ENCODE measurements at places on chromosomes 5 and 9. TPM values are rescaled to one million over a fixed set of nuclear protein-coding genes. Genes with fewer than 3 reads are reported as not detected.

GRCh38 chr9:128006332-128006996 is 25.7 kb upstream of the EEIG1 start:
- H3K4me1 ChIP-seq: peaks cover 10% of the 10 kb centered on the region
- DNase-seq: no peak
- H3K27me3 ChIP-seq: no peaks in the 10 kb centered on the region
- H3K4me3 ChIP-seq: no peak overlapping the region

GRCh38 chr5:150993422-150993821 is 27.0 kb upstream of the GPX3 start:
- DNase-seq: no peak
- no peaks in the 10 kb centered on the region for H3K27me3 ChIP-seq
- no peak overlapping the region for H3K4me3 ChIP-seq
- no peaks in the 10 kb centered on the region for H3K4me1 ChIP-seq
- H3K27ac ChIP-seq: no peak overlapping the region
- H3K36me3 ChIP-seq: no peaks in the 10 kb centered on the region

- H3K4me3 ChIP-seq: no peak overlapping the region
- H3K36me3 ChIP-seq: peaks cover 7% of the 10 kb centered on the region
- peak; percentile 71 for DNase-seq
- no peaks in the 10 kb centered on the region for H3K27me3 ChIP-seq
- H3K4me1 ChIP-seq: peaks cover 1% of the 10 kb centered on the region
Observed at GRCh38 chr9:123642291-123643278, 286.6 kb downstream of the CRB2 start.

DNA sequence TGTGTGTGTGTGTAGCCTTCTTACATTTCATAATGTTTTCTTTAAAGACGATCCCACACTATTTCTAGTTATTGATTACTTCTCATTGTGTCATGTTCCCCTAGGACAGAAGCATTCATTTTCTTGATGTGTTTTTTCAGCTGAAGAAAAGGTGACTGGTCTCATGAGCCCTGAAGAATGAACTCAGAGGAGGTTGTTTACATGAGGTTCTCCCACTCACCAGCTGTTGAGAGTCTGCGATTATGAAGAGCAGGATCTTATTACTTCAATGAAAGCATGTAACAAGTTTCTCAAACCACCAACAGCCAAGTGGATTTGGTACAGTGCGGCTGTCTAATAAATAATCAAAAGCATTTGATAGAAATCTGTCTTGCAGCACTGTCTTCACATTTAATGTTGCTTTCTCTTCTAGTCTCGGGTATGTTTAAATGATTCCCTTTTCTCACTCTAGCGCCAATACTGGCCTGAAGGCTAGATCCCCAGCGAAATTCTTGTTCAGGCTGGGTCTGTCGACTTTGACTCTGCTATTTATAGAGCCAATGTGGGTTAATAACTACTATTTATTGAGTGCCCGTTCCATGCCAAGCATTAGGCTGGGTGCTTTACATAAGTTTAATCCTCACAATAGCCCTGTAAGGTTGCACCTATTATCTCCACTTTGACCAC is 9.6 kb upstream of the FSD1L start:
- no peaks in the 10 kb centered on the region for H3K36me3 ChIP-seq
- peaks cover under 1% of the 10 kb centered on the region for H3K4me1 ChIP-seq
- DNase-seq: no peak
- no peak overlapping the region for H3K4me3 ChIP-seq
- no peaks in the 10 kb centered on the region for H3K27me3 ChIP-seq

- H3K36me3 ChIP-seq: no peaks in the 10 kb centered on the region
- no peaks in the 10 kb centered on the region for H3K27me3 ChIP-seq
- H3K4me1 ChIP-seq: no peaks in the 10 kb centered on the region
- H3K4me3 ChIP-seq: no peak overlapping the region
- DNase-seq: no peak
Observed at GRCh38 chr5:106825374-106825773, 845.4 kb downstream of the EFNA5 start.

- no peak overlapping the region for H3K27ac ChIP-seq
- DNase-seq: no peak
- peaks cover 31% of the 10 kb centered on the region for H3K36me3 ChIP-seq
- no peaks in the 10 kb centered on the region for H3K27me3 ChIP-seq
- no peak overlapping the region for H3K4me3 ChIP-seq
Observed at GRCh38 chr5:138757061-138757776, 4.0 kb downstream of the CTNNA1 start.

DNA sequence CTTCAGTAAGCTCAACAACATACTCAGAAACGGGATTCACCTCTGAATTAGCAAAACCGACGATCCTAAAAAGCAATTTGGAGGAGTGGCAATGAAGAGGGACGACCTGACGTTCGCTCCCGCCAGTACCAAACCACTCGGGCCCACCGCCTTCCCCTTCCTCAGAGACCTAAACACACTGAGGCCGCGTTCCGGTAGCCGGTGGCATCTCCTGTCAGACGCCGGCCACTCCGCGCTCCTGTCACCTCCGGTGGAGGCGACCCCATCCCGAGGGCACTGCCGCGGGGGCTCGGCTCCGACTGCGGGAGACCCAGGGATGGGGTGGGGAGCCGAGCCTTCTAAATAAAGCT is 617 bp downstream of the PPP6C start:
- H3K27ac ChIP-seq: peak overlapping the region; percentile 82
- H3K4me3 ChIP-seq: peak overlapping the region; percentile 97
- peaks cover 2% of the 10 kb centered on the region for H3K36me3 ChIP-seq

GRCh38 chr5:1366514-1366913 is 21.6 kb upstream of the CLPTM1L start:
- no peaks in the 10 kb centered on the region for H3K4me1 ChIP-seq
- no peak overlapping the region for H3K4me3 ChIP-seq
- H3K27ac ChIP-seq: no peak overlapping the region
- DNase-seq: no peak
- no peaks in the 10 kb centered on the region for H3K36me3 ChIP-seq

DNA sequence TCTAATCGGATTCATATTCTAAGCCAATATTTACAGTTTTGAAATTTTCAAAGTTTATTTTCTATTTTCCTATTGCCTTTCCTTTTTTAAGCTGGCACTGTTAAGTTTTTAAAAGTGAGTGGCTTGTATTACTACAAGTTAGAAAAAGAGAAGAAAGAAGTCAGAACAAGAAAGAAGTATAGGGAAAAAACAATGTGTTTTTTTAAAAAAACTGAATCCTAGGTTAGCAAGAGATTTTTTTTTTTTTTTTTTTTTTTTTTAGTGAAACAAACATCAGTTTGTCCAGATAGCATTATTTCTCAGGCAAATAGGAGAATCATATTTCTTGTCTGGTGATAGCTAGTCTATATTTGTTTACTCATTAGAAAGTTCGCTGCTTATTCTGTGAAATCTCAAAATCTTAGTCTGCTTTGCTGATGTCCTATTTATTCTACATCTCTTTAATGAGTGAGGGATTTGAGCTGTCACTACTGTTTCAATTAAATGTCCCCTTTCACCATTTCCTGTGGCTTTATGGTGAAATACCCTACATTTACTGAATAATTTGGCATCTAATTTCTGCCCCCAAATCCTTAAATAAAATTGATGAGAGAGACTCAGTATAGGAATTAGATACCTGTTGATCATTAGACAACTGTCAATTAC is 19.1 kb upstream of the LMNB1 start:
- no peaks in the 10 kb centered on the region for H3K27me3 ChIP-seq
- H3K4me1 ChIP-seq: peaks cover 4% of the 10 kb centered on the region
- no peak overlapping the region for H3K27ac ChIP-seq
- no peaks in the 10 kb centered on the region for H3K36me3 ChIP-seq
- DNase-seq: no peak
- no peak overlapping the region for H3K4me3 ChIP-seq

- no peaks in the 10 kb centered on the region for H3K27me3 ChIP-seq
- no peaks in the 10 kb centered on the region for H3K36me3 ChIP-seq
- H3K27ac ChIP-seq: no peak overlapping the region
Observed at GRCh38 chr9:9792144-9792857, 820.5 kb downstream of the PTPRD start.

- no peak overlapping the region for H3K4me3 ChIP-seq
- no peak for DNase-seq
- no peaks in the 10 kb centered on the region for H3K4me1 ChIP-seq
- H3K36me3 ChIP-seq: no peaks in the 10 kb centered on the region
Observed at GRCh38 chr5:21071986-21072385, 1084.0 kb upstream of the CDH18 start.

- no peak overlapping the region for H3K4me3 ChIP-seq
- H3K27me3 ChIP-seq: peaks cover 23% of the 10 kb centered on the region
- no peak overlapping the region for H3K27ac ChIP-seq
- H3K4me1 ChIP-seq: peaks cover 2% of the 10 kb centered on the region
Observed at GRCh38 chr9:135214706-135215105, 127.2 kb downstream of the OLFM1 start.

The PCDHB6 gene
- polyA plus RNA-seq: 0.96 TPM

The CEMIP2 gene
- polyA plus RNA-seq: 41.9 TPM

The FBXW11 gene
- polyA plus RNA-seq: 40.8 TPM

Data from large intestine (tissue), 12 donors.